ENCODE measurements at places on chromosomes 16 and 17. TPM values are rescaled to one million over a fixed set of nuclear protein-coding genes. Genes with fewer than 3 reads are reported as not detected.

Gene SEPHS2
- total RNA-seq: 22.2 TPM

Gene ALOX12B
- total RNA-seq: 0.64 TPM

Gene TMEM204
- not detected for total RNA-seq

Gene ANKS3
- total RNA-seq: 13.8 TPM

Gene PRR11
- total RNA-seq: 47.7 TPM

Gene DNAAF8
- total RNA-seq: 0.26 TPM

Gene ST6GALNAC2
- 3.1 TPM for total RNA-seq

Gene RAMP2
- 0.74 TPM for total RNA-seq

Gene CBX2
- total RNA-seq: 26.8 TPM

Gene PITPNC1
- total RNA-seq: 34.8 TPM

Gene SLC16A6
- total RNA-seq: 66.3 TPM

Data from NCI-H460 (cell line).